ENCODE measurements at places on chromosomes 1 and 21.

GRCh38 chr1:203286161-203286984 lies 18.9 kb upstream of the BTG2 start:
- no peak for DNase-seq

- DNase-seq: no peak
These were observed 30.5 kb upstream of the FGGY start for GRCh38 chr1:59266180-59266926.

- DNase-seq: no peak
These were observed 42.8 kb downstream of the CAPN9 start for GRCh38 chr1:230790026-230790425.

DNA sequence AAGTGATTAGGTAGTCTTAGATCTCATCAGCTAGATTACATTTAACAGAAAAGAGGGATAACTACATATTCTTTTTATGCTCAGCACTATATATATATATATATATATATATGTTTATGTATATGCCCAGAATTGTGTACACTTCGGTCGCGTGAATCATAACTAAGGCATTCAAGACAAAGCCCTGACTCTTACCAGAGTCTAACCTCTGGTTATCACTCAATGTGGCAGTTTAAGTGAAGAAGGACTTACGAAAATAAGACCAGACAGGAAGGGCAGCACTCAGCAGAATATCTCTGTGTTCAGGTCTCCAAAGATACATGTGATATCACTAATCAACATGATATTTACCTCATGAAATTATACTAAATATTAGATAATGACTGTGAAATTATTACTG lies 1326.7 kb downstream of the MRPL39 start:
- no peak for DNase-seq

- peak; percentile 90 for DNase-seq
These were observed 508.6 kb downstream of the RWDD3 start for GRCh38 chr1:95742591-95743089.

GRCh38 chr21:46128933-46129571 lies 26.3 kb downstream of the FTCD start:
- no peak for DNase-seq

DNA sequence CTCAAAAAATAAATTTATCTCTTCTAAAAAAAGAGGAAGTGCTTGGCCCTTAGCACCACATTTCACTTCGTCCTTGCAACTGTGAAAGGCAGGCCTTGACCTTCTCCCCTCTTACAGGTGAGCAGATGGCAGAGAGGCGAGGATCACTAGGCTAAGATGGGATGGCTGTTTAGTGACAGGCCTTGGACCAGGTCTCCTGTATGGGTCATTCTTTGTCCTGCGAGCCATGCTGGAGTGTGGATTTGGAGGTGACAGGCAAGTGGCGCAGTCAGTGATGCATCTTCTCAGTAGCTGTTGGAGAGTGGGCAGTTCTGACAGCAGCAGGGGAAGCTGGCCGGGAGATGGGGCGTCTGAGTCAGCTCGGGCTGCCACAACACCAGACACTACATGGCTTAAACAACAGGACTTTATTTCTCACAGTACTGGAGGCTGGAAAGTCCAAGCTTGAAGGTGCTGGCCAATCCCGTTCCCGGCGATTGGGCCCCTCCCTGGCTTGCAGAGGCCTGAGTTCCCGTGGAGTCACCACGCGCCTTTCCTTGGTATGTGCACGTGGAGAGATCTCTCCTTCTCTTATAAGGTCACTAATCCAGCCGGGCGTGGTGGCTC lies 16.5 kb downstream of the SLC27A3 start:
- peak; percentile 40 for DNase-seq

GRCh38 chr1:182809414-182809957 lies 19.9 kb downstream of the NPL start:
- no peak for DNase-seq

DNA sequence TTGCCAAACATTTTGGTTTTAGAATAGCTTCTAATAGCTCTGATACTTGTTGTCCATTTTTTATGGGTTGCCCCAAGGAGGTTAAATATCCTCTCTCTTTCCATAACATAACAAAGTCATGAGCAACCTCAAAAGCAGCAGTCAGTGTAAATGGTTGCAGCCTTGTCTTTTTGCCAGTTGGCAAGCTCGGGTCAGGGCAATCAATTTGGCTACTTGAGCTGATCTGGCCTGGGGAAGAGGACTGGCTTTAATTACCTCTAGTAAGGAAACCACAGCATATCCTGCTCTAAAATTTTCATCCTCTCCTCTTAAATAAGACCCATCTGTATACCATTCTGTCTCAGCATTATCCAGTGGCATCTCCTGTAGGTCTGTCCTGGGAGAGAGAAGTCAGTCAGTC lies 21.2 kb upstream of the FMO4 start:
- DNase-seq: peak; percentile 23

GRCh38 chr1:98402860-98403259 lies 258.7 kb upstream of the SNX7 start:
- no peak for DNase-seq

- no peak for DNase-seq
These were observed 3.2 kb downstream of the RNF187 start for GRCh38 chr1:228490120-228491078.

GRCh38 chr1:3038571-3039181 lies 17.4 kb downstream of the ACTRT2 start:
- DNase-seq: no peak

DNA sequence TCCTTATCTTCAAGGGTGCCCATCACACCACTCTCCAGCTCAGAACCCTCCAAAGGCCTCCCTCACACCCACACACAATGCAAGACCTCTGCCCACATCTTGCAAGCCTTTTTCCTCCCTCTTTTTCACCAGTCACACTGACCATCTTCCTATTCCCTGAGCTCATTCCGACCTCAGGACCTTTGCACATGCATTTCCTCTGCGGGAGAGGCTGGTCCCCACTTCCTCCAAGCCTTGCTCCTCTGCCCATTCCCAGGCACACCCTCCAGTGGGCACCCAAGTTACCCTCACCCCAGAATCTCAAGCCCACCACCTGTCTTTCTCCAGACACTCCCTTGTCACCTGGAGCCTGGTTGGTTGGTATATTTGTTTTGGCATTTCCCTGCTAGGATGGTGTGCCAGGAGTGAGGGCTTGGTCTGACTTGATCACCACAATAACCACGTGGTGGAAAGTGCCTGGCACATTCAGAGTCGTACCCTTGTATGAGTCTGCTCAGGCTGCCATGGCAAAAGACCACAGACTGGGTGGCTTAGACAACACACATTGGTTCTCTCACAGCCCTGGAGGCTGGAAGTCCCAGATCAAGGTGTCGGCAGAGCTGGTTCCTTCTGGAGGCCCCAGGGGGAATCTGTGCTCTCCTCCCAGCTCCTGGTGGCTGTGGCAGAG lies 13.2 kb downstream of the MX2 start:
- DNase-seq: peak; percentile 24

GRCh38 chr1:173347282-173347818 lies 129.8 kb upstream of the PRDX6 start:
- DNase-seq: peak; percentile 28

GRCh38 chr21:31557421-31558188 lies 101.9 kb upstream of the SOD1 start:
- DNase-seq: peak; percentile 55

GRCh38 chr21:28135646-28136045 lies 857.0 kb downstream of the LTN1 start:
- no peak for DNase-seq

DNA sequence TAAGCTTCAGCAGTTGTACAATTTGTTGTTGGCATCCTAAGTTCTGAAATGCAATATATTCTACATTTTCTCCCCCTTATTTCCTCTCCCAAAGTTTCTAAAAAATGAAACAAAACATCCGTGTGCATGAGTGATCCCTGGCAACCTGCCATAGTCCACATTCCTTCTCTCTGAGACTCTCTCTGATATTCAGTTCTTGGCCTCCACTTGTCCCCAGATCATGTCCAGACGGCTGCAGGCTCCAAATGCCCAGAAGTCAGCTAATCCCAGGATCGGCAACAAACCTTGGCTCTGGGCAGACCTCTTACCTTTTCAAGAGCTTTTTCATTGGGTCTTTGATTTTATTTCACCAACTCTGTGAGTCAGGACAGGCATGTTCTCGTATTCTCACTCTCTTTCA lies 187.8 kb downstream of the ETS2 start:
- peak; percentile 92 for DNase-seq

DNA sequence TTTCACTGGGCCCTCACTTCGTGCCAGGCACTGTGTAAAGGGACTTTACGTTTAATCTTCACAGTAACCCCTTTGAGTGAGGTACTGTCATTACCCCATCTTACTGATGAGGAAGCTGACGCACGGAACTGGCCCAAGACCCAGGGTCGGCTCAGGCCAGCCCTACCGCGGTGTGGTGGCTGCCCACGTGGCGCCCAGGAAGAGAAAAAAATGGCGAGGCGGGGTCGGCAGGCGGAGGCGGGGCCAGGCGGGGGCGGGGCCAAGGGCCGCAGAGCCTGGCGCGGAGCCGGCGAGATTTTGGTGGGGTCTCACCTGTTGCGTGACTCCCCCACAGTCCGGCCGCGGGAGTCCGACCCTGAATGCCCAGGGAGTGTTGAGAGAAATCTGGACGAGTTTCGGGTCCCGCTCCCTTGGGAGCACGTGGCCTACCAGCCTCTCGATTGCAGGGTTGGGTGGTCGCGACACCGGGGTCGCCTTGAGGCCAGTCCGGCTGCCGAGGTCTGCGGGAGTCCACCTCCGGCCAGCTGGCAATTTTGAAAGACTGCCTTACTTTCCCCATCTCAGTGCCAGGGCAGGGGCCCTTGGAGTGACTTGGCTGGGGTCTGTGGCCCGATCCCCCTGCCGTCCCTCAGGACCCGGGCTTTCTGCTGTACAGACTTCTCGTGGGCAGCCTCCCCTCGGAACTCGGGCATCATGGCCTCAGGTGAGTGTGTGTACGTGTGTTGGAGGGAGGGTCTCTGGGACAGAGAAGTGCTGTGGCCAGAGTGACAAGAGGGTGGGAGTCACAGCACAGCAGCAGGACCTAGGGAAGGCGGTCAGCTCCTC lies at the start of the genes AMPD2 and GNAT2:
TSS of gene AMPD2 (plus strand) at position 262 of the 825 bp plus-strand sequence. CDS start 1,339 bp downstream, outside the sequence.
TSS of gene GNAT2 (minus strand) at position 41 of the 825 bp plus-strand sequence. CDS start 6,746 bp downstream, outside the sequence.
- DNase-seq: peak; percentile 91

DNA sequence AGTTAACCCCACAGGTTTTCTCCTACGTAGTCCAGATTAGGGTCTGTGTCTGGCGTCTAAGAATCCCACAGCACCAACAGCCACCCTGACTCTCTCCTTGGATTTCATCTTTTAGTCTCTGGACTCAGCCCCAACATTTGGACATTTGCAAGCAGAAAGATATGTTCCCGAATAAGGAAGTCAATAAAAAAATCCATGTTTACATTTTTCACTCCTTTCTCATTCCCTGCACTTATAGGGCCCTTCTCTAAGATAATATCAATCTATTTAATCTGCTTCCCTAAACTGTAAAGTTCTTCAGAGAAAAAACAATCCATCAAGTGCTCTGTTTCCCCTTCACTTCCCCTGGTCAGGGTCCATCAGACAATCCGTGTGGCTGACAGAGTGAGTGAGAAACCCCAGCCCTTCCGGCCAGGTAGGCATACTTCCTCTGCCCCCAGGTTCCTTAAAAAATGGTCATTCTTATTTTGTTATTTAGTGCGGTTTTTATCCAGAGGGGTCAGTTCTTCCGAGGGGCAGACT lies 105.9 kb upstream of the CDC42BPA start:
- no peak for DNase-seq

DNA sequence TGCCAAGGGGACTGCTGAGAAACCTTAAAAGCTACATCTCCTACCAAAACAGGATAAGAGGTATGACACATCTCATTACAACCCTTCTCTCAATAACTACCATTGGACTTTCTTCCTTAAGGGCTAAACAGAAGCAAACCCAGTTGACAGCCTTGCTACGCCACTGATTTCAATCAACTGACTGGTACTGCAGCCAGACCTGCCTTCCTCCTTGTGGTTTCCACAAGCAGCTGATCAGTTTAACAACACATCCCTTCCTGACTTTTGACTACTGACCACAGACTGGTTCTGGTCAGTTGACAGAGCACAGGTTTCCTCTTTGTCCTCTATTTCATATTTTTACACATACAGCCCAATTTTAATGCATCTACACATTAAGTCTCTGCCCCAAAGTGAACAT lies 108.8 kb downstream of the ADAMTS1 start:
- DNase-seq: no peak

DNA sequence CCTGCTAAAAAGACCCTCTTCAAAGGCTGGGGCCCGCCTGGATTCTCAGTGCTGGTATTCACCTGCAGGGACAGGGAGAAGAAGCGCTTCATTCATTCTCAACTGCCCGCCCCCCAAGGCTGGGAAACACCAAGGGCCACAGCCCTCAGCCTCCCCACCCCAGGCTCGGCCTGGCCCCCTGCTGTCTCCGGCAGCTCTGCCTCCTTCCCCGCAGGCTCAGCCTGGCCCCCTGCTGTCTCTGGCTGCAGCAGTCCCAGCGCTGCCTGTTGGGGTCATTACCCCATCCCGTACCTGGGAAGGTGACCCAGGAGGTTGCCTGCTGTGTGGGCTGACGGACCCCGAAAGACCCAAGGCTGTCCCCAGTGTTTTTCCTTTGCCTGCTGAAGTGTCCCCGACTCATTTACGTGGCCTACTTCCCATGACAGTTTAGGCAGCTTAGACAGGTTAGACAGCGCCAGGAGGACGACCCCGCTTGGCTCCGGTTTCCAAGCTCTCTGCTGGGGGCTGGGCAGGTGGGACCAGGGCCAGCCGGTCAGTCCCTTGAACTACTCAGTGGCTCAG lies 22.9 kb upstream of the CLSTN1 start:
- DNase-seq: no peak

DNA sequence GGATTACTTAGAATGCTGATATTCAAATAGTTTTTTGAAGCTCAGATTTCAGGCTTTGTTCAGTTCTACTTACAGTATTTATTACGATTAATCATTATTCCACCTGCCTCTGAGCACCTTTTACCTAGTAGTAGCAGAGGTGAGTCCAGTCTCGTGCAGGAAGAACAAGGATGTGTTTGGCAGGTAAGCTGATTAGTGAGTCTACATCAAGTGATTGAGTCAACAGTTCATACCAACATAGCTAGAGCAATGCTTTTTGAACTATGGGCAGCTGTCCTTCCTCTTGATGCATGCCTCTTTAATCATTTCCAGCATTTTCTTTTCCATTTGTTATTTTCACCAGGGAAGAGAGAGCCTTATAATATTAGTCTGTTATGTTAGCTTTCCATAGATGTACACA lies 838.9 kb downstream of the USP25 start:
- DNase-seq: no peak

- DNase-seq: no peak
These were observed 61.0 kb upstream of the ATP1A1 start for GRCh38 chr1:116311756-116312680.

DNA sequence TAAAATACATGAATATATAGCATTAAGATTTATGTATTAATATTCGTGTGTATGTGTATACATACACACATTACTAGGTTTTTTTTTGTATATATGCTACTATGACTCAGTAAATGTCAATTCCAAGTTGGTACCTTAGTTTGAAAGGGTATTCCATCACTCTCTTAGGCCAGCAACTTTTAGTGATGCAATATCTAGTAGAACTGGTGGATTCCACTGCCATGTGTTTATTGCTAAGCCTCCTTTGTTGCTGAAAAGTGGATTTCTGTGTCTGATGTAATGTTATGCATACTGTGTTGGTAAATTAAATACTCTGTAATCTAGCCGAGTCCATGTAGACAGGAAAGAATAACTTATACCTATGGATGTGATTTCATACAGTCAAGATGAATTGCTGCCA lies 16.9 kb upstream of the COL11A1 start:
- no peak for DNase-seq

- no peak for DNase-seq
These were observed 90.5 kb downstream of the USP25 start for GRCh38 chr21:15820327-15820726.

Measured in astrocyte of the hippocampus (primary cell).